ENCODE measurements at places on chromosomes 4 and X. TPM values are rescaled to one million over a fixed set of nuclear protein-coding genes. Genes with fewer than 3 reads are reported as not detected.

STBD1 gene
- 1.8 TPM for polyA plus RNA-seq

TEX11 gene
- not detected for polyA plus RNA-seq

CSAG2 gene
- not detected for polyA plus RNA-seq

LIAS gene
- polyA plus RNA-seq: 25.4 TPM

FGFBP2 gene
- 0.44 TPM for polyA plus RNA-seq

SFRP2 gene
- polyA plus RNA-seq: 44.7 TPM

SH2D1A gene
- 0.15 TPM for polyA plus RNA-seq

PPP1R3F gene
- 24.1 TPM for polyA plus RNA-seq

LEF1 gene
- polyA plus RNA-seq: 27.4 TPM

POU4F2 gene
- polyA plus RNA-seq: 2.1 TPM

ANK2 gene
- polyA plus RNA-seq: 231 TPM

PABPC1L2B gene
- polyA plus RNA-seq: 14.1 TPM

GPRASP2 gene
- polyA plus RNA-seq: 72.1 TPM

PNCK gene
- 131 TPM for polyA plus RNA-seq

RPS6KA6 gene
- polyA plus RNA-seq: 10.4 TPM

SSX4B gene
- not detected for polyA plus RNA-seq

CLCN4 gene
- polyA plus RNA-seq: 42.9 TPM

POLA1 gene
- 11.4 TPM for polyA plus RNA-seq

TRIM60 gene
- polyA plus RNA-seq: not detected

VGLL1 gene
- polyA plus RNA-seq: not detected

GABRQ gene
- polyA plus RNA-seq: 19.6 TPM

GUF1 gene
- 30.4 TPM for polyA plus RNA-seq

MAGEA11 gene
- polyA plus RNA-seq: not detected

SOD3 gene
- polyA plus RNA-seq: 8.2 TPM

TSPAN7 gene
- polyA plus RNA-seq: 548 TPM

CLDN22 gene
- 1.5 TPM for polyA plus RNA-seq
